ENCODE measurements at places on chromosomes 11 and 22.

DNA sequence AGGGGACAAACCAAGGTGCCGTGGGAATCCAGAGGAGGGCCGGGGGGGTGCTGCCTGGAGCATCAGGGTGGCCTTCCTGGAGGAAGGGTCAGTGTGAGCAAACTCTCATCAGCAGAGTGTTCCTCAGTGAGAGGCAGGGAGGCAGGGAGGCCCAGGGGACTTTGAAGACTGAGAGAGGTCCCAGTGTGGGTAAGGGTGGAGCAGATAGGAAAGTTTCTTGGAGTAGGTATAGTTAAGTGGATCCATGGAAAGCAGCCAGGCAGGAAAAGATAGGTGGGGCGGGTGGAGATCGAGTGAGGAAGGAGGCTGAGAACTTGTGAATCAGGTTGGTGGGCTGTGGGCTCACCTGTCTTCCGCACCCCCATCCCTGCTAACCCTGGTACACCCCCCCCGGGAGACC is 9.3 kb downstream of the UPK3A start:
- DNase-seq: no peak

- no peak for DNase-seq
Measured at GRCh38 chr22:24093855-24094254, 82.8 kb downstream of the CABIN1 start.

GRCh38 chr11:61706452-61707400 is 26.5 kb downstream of the DAGLA start:
- no peak for DNase-seq

DNA sequence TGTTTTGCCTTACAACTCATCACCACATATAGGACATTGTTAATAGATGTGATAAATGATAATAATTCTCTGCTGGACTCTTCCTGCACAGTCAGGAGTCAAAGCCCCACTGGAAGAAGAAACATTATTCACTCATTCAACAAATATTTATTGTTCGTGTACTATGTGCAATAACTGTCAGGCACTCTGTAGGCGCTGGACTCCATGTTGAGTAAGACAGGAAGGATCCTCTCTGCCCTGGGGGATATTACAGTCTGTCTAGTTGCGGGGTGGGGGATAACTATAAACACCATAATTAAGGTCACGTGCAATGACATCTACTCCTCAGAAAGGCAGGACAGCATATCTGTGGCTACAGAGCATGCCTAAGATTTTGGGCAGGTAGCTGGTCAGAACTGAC is 281.1 kb downstream of the FAT3 start:
- DNase-seq: no peak

DNA sequence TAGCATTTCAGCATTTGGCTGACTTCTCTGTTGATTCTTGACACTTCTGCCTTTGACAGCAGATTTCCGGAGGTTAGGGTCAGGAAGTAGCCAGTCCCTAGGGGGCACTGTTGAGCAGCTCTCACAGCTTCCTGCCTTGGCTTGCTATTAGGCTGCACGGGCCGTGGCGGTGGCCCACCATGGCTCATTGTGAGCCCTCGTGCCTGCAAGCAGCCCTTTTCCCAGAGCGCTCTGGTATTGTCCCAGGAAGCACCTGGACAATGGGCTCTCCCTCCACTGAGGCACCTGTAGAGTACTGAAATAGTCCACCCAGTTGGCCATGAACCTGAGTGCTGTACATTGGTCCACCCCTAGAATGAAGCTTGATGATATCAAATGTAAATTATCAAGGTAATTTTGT is 100.2 kb upstream of the GAL start:
- no peak for DNase-seq

- DNase-seq: no peak
Measured at GRCh38 chr11:63937713-63938478, 906 bp upstream of the NAA40 start.

- no peak for DNase-seq
Measured at GRCh38 chr11:87726506-87726905, 448.7 kb downstream of the RAB38 start.

GRCh38 chr11:127649958-127650357 is 649.4 kb upstream of the KIRREL3 start:
- DNase-seq: no peak

DNA sequence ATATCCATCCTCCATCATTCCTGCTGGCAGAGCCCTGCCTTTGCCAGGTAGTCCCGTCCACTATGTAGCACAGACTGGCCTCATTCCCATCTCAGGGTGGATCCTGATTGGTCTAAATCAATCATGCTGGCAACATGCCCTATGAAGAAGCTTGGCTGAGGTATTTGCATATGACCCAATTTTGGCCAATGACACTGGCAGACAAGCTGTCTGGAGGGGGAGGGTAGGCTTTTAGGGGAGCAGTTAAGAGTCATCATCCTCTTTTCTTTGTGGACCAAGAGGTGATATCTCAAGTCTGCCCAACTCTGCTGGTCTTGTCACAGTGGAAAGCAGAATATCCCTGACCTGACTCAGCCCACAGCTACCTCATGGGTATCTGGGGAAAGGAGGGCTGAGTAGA is 5.1 kb downstream of the CCDC89 start:
- no peak for DNase-seq

GRCh38 chr11:66728038-66728692 is 851 bp downstream of the SPTBN2 start:
- no peak for DNase-seq

GRCh38 chr11:67314218-67314617 is 10.9 kb downstream of the SSH3 start:
- DNase-seq: no peak

GRCh38 chr11:72100462-72100861 is 2.6 kb downstream of the LAMTOR1 start:
- no peak for DNase-seq

DNA sequence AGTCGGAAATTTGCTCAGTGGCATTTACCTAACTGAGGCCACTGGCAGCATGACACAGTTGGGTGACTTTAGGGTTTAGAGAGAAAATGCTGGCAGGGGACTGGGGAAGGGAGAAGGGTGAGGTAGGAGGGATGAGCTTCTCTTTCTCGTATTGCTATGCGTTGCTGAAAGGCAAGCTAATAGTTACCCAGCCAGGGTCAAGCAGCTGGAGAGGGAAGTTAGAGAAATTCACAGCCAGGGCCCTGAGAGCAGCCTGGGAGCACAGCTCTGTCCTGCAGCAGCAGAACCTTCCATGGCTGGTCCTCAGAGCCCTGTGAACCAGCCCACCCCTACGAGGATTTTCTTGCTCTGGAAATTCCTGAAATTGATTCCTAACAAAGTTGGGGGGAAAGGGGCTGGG is 679.6 kb downstream of the NTM start:
- DNase-seq: no peak

Measured in NCI-H1436 treated with DMSO at 0.1 percent for 48 hours (cell line).